ENCODE measurements at places on chromosomes 7 and 10.
A peak's percentile ranks its signal among the peaks of the same experiment; 100 is the strongest.

DNA sequence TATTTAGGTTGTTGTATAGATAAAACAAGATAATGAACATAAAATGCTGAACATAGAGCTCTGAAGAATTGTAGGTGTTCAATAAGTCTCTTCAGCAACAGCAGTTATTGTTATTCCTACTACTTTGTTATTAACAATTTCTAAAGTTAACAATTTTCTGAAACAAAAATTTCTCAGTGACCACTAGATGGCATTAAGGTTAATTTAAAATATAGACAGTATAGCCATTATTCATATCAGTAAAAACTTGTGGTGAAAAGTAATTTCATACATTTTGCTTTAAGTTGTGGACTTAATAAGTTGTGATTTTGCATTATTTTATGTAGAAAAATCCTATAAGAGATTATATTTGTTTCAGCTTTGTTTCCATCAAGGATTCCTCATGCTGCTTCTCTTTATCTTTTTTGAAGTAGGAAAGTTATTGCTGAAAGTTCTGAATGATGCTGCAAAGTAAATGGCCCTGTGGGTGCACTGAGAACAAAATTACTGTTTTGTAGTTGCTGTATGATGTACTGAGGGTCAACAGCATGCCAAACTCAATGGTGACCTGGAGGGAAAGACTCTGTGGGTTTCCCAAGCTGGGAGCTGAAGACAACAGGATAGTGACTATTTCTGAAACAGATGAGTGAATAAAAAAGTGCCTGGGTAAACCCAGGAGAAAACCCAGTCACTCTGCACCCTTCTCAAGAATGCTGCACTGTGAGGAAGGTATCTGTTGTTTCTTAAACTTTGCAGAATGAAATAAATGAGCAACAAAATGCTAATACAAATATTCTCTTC lies 253.6 kb downstream of the KIF20B start:
- DNase-seq, result no peak

DNA sequence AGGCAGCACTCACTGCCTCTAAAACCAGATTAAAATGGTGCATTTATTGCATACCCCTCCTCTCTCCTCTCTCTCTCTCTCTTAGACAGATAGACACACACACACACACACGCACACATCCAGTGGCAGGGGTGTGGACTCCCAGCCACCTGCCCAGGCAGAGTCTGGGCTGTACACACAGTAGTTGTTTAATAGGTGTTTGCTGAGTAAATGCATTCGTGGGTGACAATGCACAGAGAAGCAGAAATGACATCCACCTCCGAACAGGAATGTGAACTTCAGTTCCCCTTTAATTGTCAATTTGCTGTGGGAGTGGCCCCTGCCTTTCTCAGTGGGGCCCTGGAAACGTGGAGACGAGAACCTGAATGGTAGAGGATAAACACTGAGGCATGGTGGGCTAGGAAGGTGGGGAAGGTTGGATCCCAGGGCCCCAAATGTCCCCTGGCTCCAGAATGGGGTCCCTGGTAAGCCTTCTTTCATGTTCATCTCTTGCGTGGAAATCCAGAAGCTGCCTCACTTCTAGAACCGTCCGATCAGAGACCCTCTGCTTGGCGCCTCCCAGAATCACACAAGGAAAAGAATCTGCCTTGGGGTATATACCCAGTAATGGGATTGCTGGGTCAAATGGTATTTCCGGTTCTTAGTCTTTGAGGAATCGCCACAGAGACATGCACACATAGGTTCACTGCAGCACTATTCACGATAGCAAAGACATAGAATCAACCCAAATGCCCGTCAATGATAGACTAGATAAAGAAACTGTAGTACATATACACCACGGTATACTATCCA lies 58.5 kb upstream of the ECHDC3 start:
- no peak for DNase-seq

GRCh38 chr7:27739301-27739908 lies 557 bp upstream of the TAX1BP1 start:
- no peak for DNase-seq

- no peak for DNase-seq
Observed at GRCh38 chr10:98980353-98980752, 255.3 kb downstream of the HPSE2 start.

DNA sequence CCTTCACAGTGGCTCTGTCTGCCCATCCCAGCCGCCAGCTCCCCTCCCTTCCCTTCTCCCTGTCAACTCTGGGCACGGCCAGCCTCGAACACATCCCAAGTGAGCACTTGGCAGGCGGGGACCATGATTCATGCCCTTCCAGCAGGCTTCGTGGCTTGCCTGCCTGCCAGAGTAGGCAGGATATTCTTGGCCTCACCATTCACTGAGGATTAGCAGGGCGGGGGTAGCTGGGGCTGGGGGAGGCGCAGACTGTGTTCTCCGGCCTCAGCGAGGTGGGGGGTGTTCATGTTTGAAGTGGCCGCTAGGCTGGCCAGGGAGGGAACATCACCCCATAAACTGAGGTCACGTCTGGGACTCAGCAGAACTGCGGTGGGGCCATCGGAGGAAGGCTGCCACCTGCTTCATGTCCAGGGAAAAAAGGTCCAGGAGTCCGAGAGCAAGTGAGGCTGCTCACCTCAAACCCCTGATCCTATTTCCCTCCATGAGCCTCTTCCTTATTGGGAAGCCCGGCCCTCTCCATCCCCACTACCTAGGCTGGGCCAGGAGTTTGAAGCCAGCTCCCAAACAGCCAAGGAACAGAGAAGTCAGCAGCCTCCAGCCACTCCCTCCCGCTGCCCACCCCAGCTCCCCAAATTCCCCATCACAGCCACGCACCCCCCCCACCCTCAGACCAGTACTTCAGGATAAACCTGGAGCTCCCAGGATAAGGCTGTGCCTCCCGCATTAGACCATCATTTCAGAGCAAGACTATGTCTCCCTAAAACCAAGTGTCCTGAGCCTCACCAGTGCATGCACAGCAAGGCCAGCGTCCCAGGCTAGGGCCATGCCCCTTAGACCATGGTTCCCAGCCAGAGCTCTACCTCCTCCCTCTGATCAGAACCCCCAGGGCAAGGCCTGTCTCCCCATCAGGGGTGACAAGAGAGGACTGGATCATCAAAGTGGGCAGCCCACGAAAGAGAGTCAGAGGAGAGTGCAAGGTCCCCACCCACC lies 42.8 kb upstream of the RABGEF1 start:
- DNase-seq, result no peak

- DNase-seq, result no peak
Observed at GRCh38 chr7:138033241-138033640, 31.4 kb upstream of the CREB3L2 start.

DNA sequence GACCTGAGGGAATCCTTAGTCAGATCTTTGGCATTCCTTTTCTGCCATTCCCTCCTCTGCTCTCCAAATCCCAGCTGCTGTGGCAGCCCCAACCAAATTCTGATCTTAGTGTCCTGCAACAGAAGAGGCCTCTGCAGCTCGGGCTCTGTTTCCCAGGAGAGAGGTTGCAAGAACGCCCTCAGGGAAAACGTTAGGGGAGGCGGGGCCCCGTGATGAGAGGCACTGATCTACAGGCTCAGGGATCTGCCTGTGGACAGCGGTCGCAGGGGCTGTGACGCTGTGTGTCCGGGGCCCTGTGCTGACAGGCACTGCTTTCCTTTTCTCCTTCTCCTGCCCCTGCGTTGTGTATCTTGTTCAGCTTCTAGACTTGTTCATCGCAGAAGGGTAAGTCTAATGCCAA lies 57.3 kb upstream of the DPYSL4 start:
- DNase-seq, result no peak

DNA sequence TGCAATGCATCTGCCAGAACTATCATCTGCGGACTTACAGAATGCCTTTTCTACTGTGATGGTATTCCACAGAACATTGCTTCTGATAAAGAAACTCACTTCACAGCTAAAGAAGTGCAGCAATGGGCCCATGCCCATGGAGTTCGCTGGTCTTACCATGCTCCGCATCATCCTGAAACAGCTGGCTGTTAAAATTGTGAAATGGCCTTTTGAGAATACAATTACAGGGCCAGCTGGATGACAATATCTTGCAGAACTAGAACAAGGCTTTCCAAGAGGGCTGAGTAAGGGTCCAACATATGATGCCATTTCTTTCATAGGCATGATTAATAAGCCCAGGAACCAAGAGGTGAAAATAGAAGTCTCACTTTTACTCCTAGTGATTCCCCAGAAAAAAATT lies 104.1 kb upstream of the ADCY1 start:
- no peak for DNase-seq

- DNase-seq, result peak; percentile 5
Observed at GRCh38 chr7:32347244-32347828, 142.8 kb downstream of the LSM5 start.

GRCh38 chr10:80737209-80737608 lies 199.5 kb downstream of the SH2D4B start:
- no peak for DNase-seq

All from stimulated activated CD4-positive, alpha-beta T cell treated with anti-CD3 and anti-CD28 coated beads, Interleukin-4, amount 100 ng/mL, for 1 hour (primary cell).